ENCODE measurements at places on chromosomes 3 and 15.

- no peak for DNase-seq
Measured at GRCh38 chr15:95972812-95973211, 357.7 kb upstream of the NR2F2 start.

- DNase-seq, result no peak
Measured at GRCh38 chr3:72473156-72473555, 375.1 kb downstream of the SHQ1 start.

GRCh38 chr15:44215594-44215993, 20.5 kb upstream of the FRMD5 start:
- DNase-seq, result no peak

- DNase-seq, result no peak
Measured at GRCh38 chr3:4834403-4834866, 144.8 kb upstream of the BHLHE40 start.

DNA sequence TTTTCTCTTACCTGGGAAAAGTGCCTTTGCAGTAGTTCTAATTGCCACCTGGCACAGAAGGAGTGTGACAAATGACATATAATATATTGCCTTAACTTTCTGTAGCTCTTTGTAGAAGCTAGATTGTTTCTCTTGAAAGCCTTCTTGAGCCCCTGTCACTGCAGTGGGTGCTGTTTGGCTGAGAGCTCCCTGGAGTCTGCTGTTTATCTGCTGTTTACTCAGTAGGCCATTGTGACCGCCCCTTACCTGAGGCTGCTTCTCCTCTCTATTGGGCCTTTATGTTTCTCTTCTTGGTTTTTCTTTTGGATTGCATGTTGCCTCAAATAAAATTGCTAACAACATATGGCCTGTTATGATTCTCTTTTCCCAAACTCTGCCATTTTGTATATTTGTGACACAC, 16.7 kb downstream of the MAP2K5 start:
- DNase-seq, result no peak

- DNase-seq, result no peak
Measured at GRCh38 chr15:53851110-53851848, 91.8 kb upstream of the WDR72 start.

DNA sequence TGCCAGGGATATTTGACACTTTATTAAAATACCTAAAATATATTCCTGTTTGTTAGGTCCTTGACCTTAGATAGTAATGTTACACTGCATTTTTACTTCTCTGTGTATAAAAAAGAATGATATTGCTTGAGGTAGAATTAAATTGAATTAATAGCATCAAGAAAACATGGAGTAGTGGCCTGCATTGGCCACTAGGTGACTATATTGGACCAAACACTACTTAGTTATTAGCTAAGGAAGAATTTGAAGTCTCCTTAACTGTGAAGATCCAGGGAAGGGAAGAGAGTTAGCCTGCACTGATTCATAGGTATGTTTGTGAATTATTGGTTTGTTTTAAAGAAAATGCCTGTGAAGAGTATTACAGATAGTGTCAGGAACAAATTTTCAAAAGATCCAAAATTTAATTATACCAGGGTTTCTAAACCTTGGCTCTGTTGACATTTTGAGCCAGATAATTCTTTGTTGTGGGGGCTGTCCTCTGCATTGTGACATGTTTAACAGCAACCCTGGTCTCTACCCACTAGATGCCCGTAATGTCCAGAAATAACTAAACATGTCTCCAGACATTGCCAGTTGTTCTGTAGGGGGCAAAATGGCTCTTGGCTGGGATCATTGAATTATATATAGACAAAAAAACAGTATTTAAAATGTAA, 103.6 kb upstream of the THSD4 start:
- peak; percentile 13 for DNase-seq

DNA sequence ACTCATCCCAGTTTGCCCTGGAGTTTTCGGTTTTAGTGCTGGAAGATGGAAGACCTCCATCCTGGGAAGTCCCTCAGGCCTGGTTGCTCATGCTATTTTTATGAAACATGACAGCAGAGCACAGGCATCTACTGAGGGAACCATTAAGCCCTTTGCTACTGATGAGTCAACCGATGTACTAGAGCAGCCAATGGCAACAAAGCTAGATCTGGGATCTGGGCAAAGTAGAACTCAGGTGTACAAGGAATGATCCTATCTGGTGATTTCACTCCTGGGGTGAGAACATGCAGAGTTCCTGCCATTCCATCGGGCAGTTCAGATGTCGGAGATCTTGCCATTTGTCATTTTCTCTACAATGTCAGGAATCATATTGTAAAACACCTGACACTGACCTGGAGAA, 166.2 kb upstream of the NSMCE3 start:
- DNase-seq, result no peak

DNA sequence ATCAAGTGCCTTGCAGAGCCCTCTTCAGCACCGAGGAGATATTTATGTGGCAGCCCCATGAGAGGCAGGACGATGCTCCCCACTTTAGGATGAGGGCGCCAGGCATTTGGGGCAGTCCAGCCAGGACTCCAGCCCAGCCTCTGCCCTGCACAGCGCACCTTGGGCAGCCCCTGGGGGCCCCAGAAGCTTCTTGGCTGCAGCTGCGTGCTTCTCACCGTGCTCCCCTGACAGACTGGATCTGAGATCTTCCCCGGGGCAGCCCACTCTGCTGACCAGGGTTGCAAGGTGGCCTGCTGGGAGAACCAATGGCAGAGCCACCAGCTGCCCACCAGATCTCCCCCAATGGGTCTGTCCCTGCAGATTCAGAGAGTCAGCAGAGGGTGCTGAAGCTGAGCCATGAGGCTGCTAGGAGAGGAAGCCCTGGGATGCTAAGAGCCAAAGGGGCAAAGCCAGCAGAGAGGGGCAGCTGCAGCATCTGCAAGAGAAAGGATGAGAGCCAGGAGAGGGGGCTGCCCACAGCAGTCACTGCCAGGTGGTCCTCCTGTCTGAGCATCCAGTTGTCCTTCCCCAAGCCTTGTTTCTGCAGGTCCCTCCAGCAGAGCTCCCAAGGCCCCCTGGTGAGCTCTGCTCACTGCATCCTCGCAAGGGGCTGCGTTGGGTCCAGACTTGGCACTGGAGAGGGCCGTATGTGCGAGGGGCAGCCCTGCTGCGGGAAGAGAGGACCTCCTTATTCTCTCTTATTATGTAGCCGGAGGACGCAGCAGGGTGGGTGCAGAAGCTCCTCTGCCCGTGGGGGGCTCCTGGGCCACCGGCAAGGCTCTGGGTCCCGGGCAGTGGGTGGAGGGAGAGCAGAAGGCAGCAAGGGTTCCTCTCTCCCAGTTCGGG, 14.7 kb upstream of the KLF13 start:
- DNase-seq, result no peak

DNA sequence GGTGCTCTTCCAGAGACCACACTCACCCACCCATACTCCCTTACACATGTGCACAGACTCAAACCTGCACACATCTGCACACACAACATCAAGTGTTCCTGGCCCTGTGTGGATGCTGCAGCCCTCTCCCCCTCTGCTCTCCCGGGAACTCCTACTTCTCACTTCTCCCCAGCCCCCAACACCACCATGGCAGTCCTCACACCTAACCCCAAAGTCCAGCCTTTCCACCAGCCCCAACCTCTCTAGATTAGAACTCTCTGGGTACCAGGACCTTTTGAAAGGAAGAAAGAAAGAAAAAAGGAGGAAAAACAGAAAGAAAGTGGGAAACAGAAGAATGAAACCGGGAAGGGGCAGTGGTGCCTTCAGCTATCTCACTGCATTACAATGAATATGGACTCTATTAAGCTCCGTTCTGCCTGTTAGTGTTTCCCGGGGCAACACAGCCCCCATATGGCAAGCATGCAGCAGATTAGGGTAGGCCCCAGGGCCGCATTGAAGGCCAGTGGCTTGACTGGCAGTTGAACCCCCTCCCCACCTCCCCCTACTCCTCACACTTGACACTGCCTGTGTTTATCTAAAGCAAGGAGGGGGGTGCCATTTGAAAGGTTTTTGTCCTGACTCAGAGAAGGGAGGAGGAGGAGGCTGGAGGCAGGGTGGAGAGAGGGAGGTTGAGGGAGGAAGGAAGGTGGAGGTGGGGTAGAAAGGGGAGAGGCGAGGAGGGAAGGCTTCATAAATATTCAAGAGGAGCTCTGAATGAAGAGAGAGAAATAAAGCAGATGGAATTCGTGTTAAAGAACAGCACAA, 30.1 kb downstream of the BOC start:
- DNase-seq, result no peak

- peak; percentile 72 for DNase-seq
Measured at GRCh38 chr15:73752806-73753193, 351 bp downstream of the INSYN1 start.

- DNase-seq, result no peak
Measured at GRCh38 chr3:106332884-106333283, 464.1 kb upstream of the CBLB start.

DNA sequence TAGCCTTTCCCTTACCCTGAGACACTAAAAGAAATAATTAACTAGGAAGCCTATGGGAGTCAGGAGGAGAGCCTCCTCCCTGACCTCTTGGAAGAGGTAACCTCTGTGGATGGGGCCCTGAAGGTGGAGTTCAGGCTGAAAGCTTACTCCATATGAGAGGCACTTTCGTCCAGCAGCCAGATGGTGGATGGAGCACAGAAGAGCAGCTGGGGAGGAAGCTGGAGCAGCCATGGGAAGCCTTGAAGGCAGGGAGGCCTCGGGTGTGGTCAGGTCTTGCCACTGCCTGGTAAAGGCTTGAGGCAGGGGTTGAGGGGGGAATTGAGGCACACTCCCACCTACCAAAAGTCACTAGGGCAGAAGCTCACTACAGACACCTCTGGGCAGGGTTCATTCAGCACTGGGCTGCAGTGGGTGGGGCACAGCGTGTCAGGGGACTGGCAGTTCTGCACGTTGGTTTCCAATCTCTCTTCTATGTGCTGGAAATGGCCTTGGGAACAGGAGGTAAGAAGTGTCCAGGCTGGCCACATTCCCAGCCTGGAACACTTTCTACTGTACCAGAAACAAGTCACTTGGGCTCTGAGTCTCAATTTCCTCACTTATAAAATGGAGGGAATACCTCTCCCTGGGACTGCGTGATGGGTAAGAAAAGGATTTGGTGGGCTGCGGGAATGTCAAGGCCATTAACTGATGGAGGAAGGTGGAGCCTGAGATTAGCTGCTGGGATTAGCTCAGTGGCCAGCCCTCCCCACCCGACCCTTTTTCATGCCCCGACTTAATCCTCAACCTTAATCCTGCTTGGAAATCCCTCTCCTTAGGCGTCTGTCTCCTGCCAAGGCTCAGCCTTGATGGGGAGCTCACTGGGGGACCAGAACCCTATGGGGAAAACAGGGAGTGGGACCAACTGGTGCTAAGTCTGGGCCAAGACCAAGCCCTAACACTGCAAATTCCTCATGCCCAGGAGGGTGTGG, 5.4 kb downstream of the PCBP4 start:
- no peak for DNase-seq

DNA sequence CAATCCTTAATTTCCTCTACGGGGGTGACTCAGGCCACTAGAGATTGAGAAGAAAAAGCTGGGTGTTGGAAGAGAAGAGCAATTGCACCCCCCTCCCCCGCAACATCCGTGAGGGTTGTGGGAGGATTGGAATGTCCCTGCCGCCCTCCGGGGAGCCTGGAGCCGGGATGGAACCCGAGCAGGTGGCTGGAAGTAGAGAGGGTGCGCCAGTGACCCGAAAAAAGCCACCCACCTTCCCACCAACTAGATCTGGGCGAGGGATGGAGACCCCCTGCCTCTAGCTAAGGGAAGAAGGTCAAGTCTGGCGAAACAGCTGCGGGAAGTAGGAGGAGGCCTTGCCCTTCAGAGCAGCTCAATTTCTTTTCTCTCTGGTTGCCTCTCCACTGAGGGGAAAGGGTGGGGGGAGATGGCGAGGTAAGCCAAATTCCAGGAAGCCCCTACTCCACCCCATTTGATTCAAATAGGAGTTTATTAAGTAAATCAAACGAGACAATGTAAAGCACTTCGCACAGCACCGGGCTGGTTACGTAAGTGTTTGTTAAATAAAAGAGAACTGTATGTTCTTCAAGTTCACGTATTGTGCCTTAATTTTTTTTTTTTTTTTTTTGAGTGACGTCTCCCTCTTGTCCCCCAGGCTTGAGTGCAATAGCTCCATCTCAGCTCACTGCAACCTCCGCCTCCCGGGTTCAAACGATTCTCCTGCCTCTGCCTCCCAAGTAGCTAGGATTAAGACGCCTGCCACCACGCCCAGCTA, 1.1 kb upstream of the WWTR1 start:
- DNase-seq, result peak; percentile 49

DNA sequence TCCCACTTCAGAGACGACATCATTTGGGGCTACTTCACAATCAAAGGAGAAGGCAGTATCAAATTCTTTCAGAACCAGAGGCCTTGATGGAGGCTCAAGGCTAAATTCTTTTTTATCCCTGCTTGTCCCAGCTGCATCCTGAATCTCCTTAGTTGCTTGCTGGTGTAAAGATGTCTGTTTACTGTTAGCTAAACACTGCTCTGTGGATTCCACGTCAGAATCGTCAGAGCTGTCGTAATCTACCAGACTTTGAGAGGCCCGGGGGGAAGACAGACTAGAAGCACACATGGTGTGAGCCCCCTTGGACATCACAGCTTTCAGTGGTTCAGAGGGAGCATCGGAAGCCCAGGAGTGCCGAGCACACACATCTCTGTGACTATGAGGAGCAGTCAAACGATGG, 32.6 kb downstream of the LINS1 start:
- DNase-seq, result no peak

GRCh38 chr3:185988816-185989175, 51.0 kb upstream of the TRA2B start:
- no peak for DNase-seq

DNA sequence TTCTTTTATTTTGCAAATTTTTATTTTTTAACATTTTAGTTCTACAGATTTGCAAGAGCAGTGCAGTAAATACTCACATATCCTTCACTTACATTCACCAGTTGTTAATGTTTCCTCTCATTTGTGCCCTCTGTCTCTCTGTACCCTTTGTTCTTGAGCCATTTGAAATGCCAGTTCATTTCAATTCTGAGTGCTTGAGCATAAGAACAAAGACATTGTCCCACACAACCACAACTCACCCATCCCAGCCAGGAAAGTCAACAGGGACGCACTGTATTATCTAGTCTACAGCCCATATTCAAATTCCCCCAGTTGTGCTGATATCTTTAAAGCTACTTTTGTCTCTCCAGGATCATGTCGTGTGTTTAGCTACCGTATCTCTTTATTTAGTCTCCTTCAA, 141.4 kb upstream of the SLC6A11 start:
- DNase-seq, result no peak

- DNase-seq, result no peak
Measured at GRCh38 chr3:188943591-188943990, 228.2 kb upstream of the TPRG1 start.

DNA sequence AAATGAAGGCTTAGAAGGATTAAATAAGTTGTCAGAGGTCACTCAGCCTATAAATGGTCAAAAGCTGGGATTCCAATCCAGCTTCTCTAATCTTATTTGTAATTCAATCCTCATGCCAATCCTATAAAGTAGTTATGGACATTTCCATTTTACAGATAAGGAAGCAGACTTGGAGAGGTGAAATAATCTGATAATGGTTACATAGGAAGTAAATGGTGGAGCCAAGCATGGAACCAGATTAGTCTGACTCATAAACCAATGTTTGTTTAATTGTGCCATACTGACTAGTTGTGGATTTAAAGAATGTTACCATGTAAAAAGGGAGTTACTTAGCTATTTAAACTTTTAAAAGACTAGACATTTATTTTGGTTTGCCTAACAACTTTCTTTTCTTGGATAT, 59.7 kb downstream of the KCNAB1 start:
- no peak for DNase-seq
